ENCODE measurements at places on chromosomes 16 and 17.

DNA sequence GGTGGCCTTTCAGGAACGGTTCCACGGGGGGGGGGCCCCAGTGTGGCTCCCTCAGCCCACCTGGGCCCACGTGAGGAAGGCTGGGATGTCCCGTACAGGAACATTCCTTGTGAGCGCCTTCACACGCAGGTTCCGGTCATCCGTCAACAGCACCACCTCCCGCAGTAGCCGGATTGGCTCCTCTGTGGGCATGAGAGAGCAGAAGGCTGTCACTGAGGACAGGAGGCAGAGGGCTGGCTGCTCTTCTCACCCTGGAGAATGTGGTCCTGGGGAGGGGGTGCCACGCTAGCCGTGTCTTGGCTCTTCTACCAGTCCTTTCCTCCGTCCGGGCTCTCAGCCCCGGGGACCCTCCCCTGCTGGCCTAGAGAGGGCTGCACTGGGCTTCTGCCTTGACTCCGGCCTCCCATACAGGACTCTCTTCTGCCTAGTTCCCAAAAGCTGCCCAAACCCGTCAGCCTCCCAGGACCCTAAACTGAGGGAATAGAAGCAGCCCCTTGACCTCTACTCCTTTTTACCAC is 6.6 kb downstream of the HIC1 start:
- DNase-seq: no peak

GRCh38 chr17:75878174-75878998 is at the start of gene TRIM47:
Gene TRIM47 (minus strand): TSS chr17:75878581. CDS start chr17:75878548, 33 bp downstream.
- DNase-seq: peak; percentile 84

DNA sequence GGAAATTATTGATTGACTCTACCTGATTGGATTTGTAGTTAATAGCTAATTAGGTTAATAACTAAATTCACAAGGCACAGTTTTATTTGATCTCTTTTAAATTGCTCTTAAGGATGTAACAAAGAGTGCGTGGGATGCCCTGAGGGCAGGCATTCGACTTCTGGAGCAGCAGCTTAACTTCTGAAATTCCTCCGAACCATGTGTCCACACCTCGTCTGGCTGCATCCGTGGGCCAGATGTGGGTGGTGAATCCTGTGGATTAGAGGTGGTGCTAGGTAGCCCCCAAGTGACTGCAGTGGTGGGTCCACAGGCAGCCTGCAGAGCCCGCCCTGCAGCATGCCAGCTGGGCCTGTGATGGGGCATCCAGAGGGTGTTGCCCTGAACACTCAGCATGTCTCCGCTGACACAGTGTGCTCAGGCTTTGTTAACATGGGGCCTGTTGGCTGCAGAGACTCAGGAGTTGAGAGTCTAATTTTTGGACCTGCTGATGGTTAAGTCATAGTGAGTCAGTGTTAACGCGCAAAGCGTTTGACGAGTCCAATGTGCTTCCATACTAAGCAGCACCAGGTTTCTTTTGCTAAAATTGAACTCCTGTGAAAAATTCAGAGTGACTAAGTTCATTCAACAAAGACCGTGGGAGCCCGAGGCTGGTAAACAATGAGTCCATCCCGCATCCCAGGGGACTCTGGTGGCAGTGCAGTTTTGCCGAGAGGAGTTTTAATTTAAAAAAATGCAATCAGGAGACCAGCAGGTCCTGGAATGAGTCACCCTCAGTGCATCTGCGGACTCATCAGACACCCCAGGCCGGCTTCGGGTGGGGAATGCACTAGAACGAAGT is 3.8 kb upstream of the NPB start:
- no peak for DNase-seq

DNA sequence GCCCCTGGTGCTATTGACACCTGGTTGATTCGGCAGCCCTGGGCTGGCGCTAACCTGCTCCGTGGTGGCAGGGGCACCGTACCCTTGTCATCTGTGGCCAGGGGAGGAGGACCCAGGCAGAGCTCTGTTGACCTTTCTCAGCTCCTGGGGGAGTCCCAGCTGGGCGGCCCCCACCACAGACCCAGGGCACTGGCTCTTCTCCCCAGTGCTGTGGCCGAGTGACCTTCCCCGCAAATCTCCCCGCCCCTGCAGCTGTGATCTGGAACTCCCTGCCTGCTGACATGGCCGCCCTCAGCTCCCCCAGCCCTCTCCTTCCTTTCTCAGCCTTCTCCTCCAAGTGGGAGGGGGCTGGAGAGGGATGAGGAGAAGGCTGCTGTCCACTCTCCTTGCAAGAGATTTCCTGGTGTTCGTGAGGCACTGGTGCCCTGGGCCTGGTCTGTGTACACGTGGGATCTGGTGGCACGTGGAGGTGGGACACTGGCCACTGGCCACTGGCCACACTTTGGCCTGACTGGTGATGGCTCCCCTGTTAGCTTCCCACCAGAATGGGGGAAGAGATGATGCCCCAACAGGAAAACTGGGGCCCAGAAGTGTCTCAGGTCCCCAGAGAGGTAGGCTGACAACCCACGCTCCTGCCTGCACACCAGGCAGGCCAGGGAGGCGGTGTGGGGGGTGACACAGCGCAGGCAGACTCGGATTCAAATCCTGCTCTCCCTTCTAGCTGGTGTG is 8.2 kb downstream of the FMNL1 start:
- no peak for DNase-seq

GRCh38 chr16:50839356-50839755 is 97.5 kb downstream of the CYLD start:
- no peak for DNase-seq

GRCh38 chr16:11016993-11017392 is 72.6 kb downstream of the CLEC16A start:
- peak; percentile 89 for DNase-seq
